ENCODE measurements at places on chromosomes 2 and 18.

- no peak for DNase-seq
These were observed 83.7 kb downstream of the TMEM131 start for GRCh38 chr2:97911922-97912575.

DNA sequence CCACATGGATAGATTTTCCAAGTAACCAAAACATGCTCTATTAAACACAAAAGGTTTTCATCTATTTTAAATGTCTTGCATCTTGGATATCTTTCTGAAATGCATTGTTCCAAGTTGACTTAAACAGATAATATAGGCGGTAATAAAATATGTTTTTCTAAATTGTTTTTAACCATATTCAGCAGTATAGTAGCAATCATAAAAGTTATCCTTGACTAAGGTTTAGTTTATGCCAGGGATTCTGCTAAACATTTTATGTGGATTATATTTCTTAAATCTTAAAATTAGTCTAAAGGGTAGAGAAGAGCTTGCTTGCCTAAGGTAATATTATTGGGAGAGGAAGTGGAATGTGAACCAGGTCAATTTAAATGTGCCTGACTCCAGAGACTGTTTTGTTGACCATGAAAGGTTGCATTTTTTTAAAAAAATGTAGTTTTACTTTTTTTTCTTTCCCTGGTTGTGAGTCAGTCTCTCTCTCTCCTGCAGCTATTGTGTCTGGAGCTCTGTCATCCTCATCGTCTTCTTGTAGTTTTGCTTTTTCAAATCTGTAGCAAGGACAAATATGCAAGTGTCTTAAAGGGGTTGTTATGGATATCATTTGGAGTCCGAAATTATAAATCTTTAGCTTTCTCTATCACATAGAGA lies 309.1 kb upstream of the COL3A1 start:
- DNase-seq: no peak

DNA sequence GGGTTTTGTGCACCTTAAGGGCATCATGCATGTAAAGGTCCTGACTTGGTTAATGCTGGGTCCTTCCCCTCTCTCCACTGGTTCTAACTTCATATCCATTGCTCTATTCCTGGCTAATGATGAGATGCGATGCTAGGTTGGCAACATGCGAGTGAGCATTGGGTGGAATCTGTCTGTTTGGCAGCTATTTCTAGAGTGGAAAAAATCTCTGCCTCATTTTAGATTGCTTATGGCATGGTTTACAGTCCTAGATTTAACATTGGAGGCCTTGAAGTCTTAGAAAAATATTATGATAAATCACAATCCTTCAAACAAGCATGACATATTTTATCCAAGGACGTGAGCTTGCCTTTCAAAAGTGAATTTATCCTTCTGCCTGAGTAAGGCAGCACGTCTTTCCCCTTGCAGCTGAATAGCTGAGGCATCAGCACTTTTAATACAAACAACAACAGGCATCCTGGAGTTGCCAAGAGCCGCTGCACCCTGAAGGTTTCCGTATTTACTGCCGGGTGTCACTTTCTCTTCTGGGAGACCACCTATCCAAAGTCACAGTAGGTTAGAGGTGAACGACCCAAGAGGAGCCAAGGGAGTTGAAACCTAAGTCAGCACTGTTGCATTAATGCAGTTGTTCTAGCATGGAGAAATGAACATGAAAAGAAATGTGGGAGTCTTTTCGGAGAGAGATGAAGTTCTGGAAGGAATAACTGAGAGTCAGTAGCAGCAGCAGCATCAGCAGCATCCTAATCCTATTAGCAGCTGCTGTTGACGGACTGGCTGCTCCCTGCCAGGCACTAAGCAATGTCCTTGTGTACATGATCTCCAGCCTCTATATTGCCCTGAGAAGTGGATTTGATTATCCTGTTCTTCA lies 78.4 kb downstream of the MAPK4 start:
- no peak for DNase-seq

DNA sequence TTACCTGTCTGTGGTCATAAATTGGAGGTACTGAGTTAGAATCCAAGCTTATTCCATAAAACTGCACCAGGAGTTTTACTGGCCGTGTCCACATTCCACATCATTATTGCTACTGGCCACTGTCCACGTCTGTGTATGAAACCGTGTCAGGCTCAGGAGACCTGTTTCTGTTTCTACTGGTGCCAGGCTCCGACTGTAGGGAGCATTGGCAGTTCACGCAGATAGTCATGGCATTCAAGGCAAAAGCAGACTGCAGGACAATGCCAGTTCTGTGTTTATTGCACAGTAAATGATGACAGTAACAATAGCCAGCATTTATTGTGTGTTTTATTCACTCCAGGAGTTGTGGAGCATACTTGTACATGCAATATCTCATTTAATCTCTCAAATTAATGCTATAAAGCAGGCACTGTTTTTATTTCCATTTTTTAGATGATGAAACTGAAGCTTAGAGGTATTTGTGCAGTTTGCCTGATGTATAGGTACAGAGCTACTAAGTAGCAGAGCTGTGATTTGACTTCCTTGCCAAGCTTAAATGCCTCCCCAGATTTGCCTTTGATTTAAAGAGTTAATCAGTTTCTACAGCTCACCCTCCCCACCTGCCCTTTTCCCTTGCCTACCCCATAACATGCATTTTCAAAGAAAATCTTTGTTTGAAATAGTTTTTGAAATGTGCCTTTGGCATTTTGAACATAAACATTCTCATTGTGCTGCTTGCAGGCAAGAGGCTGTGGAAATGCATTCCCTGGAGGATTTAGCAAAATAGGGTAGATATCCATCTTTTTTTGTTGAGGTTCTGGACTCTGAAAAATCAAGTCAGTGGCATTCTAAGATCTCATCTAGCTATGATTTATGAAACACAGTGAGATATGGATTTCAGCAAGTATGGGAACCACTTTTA lies 55.5 kb downstream of the MAP4K4 start:
- DNase-seq: no peak

GRCh38 chr2:111701798-111702118 lies 182.2 kb downstream of the ANAPC1 start:
- no peak for DNase-seq

DNA sequence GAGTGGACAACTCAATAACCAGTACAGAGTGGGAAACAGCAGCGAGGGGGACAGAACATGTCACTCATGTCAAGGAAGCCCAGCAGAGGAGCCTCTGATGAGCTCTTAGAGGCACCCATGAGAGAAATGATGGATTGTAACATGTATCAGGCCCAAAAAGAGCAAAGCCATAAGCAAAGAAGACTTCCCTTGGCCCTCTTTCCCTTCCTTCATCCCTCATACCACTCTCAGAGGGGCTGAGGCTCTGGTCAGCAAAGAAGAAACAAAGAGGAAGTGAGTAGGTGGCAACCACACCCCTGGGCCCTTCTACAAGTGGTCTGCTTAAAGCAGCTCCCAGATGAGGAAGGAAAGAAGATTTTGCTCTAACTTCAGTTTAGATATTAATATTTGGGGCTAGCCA lies 112.8 kb downstream of the CDC42EP3 start:
- no peak for DNase-seq

GRCh38 chr2:224171226-224171625 lies 132.1 kb upstream of the SERPINE2 start:
- DNase-seq: no peak

DNA sequence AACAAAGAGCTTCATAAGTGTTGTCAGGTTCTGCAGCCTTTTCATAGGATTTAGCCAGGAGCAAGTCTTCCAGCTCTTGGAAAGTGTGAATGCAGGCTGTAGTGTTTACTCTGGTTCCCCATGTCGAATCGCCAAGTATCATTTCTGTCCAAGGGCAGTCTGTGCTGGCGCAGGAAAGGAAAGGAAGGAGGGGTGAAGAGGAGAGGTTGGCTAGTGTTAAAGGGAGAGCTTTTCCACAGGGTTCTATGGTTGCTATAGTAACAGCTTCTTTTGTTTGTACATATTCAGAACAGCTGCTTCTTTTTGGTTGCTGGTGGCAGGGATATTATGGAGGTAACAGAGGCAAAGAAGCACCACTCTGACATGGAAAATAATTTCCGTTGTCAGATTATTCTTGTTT lies 69.9 kb downstream of the KCNH7 start:
- peak; percentile 6 for DNase-seq

- no peak for DNase-seq
These were observed 5.3 kb upstream of the PLCL1 start for GRCh38 chr2:197799068-197799467.

DNA sequence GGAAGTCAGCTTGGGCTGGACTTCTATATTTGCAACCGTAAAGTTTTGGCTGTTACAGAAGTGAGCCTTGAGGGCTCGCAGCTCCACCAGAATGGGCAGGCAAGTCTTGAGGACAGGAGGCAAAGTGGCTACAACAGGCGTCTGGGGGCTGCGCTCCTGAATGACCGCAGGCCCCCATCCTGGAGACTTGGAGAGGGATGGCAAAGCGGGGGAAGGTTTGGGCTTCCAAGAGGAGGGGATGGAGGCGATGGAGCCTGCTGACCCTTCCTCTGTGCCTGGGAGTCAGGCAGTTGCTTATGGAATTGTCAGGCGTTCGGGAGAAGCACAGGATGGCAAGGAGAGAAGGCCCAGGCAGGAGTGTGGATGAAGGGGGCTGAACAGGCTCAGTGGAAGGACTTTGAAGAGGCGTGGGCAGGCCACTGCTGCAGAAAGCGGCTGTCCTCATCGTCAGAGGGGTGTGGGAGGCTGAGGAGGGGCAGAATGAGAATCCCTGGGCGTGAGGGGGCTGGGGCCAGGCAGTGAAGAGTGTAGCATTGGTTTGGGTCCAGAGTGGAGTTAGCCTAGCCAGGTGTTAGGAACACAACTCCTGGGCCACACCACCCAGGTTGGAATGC lies 72.3 kb downstream of the INHBB start:
- no peak for DNase-seq

GRCh38 chr2:234479465-234479864 lies 17.4 kb downstream of the ARL4C start:
- no peak for DNase-seq

GRCh38 chr2:38697116-38697840 lies 31.4 kb downstream of the GALM start:
- DNase-seq: no peak

- DNase-seq: no peak
These were observed 73.8 kb downstream of the HRH4 start for GRCh38 chr18:24534271-24534670.

GRCh38 chr2:47295131-47295980 lies 107.6 kb upstream of the MSH2 start:
- DNase-seq: no peak

DNA sequence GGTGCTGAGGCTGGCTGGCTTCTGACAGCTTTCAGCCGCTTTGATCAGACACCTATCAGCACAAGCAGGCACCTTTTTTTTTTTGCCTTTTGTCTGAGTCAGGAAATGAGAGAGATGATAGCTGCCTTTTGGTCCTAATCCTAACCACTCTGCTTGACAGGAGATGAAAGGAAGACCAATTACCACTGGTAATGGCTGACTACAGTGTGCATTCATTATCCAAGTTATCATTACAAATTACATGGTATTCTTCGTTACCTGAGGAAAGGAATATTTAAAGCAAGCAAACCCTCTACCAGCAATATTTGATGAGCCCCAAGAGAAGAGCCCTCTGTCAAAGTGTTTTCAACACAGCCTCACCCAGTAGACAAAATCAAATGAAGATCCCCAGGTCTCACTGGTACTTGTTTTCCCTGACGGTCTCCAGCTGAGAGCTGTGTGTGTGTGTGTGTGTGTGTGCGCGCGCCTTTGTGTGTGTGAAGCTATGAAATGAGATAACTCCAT lies 925.7 kb downstream of the DCDC2C start:
- no peak for DNase-seq

Data from neural crest cell (in vitro differentiated cells).